ENCODE measurements at places on chromosomes 7 and 10.

- DNase-seq: no peak
Observed at GRCh38 chr7:8638076-8638475, 204.7 kb downstream of the NXPH1 start.

DNA sequence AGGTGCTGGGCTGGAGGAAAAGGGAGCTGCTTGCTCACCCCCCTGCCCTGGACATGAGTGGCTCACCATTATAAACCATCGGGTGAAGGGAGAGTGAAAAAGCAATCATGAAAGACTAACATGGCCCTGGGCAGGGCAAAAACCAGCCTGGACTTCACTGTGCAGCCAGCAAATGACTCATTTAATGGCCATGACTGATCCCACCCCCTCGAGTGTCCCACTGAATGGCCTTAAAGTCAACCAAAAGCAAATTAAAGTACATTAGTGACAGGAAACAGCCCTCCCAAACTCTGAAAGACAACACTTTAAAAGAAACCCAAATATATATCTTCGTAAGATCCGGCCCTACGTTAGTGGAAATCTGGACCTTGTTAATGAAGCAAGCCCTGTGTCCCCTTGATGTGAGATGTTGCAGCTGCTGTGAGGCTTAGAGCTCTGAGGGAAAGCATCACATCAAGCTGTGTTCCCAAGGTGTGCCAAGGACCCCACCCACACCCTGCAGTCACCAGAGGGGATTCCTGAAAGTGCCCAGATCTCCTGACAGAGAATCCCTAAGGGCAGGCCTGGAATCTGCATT is 31.2 kb downstream of the ADCYAP1R1 start:
- DNase-seq: no peak

- no peak for DNase-seq
Observed at GRCh38 chr7:9890092-9890491, 1083.6 kb upstream of the PHF14 start.

DNA sequence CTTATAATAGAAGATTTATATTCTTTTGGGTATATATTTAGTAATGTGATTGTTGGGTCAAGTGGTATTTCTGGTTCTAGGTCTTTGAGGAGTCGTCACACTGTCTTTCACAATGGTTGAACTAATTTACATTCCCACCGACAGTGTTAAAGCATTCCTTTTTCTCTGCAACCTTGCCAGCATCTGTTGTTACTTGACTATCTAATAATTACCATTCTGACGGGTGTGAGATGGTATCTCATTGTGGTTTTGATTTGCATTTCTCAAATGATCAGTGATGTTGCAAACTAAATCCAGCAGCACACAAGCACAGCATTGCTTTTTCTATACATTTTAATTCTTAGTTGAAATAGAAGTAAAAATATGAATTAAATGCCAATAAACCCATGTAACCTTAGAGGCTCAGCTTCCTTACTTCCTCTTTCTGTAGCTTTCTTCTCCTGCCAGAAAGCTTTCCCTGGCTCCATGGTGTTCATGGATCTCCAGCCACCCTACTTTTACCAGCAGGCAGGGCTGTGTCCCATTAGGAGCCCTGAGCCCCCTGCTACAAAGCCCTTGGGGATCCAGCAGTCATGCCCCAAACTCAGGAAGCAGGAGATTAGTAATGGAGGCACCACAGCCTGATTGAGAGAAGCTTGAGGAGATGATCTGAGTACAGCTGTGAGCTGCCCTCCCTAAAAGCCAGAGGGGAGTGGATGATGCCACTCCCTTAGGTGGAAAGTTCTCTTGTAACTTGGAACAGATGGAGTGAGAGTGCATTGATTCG is 158.6 kb downstream of the TMEM178B start:
- DNase-seq: no peak

GRCh38 chr10:66924674-66925345 is 1.0 kb upstream of the LRRTM3 start:
- no peak for DNase-seq

GRCh38 chr10:69410487-69410886 is 6.2 kb downstream of the TACR2 start:
- DNase-seq: no peak

DNA sequence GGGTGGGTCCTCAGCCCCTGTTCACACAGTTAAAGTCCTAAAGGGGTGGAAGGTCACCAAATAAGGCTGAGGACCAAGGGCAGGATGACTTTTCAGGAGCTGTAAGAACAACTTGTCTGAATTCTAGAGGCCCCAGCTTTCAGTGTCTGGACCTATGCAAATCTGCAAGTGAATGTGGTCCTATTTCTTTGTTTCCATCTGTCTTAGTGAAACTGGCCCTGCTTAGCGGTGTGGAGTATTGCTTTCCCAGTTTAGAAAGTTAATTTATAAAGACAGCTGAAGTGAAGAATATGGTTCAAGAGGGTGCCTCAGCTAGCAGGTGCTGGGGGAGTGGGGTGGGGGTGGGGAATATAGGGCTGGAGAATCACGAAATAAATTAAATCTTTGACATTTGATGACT is 40.1 kb downstream of the HHEX start:
- no peak for DNase-seq

DNA sequence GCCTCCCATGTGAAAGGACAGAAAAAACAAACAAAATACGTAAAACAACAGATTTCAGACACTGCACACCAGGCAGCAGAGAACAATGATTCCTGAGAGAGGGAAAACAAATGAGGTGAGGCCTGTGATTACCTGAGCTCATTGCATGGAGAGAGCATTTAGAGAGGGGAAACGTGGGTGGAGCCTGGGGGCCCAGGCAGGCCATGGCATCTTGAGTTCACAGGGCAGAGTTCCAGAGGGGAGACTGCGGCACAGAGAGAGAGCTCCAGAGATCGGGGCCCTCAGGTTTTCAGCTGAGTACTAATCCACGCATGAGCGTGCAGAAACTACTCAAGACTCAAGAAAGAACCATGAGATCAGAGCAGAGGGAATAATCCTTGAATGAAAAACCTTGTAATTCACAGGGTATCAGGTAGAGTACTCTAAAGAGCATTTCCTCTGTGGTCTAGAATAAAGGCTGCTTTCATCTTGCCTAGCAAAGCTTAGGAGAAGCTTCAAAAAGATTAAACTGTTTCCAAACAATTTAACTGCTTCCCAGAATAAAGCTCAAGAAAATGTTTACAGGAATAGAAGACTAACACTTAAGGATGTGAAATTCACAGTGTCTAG is 46.6 kb upstream of the ARHGAP12 start:
- no peak for DNase-seq

DNA sequence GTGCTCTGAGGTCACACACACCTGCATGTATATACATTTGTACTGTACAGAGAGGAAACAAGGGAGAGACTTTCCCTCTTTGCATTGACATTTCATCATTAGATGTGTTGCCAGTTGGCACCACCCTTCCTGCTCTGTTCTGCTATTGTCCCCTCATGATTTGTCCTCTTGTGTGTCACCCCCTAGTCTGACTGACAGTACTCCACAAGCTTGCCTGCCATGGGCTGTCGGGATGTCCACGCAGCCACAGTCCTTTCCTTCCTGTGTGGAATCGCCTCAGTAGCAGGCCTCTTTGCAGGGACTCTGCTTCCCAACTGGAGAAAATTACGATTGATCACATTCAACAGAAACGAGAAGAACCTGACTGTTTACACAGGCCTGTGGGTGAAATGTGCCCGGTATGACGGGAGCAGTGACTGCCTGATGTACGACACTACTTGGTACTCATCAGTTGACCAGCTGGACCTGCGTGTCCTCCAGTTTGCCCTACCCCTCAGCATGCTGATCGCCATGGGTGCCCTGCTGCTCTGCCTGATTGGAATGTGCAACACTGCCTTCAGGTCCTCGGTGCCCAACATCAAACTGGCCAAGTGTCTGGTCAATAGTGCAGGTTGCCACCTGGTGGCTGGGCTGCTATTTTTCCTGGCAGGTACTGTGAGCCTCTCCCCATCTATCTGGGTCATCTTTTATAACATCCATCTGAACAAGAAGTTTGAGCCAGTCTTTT is 9.4 kb downstream of the CLDN12 start:
- no peak for DNase-seq

- no peak for DNase-seq
Observed at GRCh38 chr7:91291902-91292301, 27.7 kb downstream of the FZD1 start.

DNA sequence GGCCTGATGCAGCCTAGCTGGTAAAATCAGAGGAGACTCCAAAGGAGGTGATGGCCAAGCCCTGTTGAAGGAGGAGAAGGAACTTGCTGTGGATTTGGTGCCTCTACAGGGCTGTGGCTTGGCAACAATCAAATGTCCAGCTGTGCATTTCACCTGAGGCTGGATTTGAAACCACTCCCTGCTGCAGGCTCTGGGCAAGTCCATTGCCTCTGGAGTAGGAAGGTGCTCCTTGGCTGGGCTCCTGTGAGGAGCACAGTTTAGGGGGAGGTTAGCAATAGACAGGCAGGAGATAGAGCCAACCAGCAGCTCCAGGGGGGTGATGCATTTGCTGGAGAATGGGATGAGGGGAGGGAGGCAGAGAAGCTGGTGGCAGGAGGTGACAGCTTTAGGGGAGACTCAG is 26.5 kb downstream of the CDH23 start:
- DNase-seq: no peak

DNA sequence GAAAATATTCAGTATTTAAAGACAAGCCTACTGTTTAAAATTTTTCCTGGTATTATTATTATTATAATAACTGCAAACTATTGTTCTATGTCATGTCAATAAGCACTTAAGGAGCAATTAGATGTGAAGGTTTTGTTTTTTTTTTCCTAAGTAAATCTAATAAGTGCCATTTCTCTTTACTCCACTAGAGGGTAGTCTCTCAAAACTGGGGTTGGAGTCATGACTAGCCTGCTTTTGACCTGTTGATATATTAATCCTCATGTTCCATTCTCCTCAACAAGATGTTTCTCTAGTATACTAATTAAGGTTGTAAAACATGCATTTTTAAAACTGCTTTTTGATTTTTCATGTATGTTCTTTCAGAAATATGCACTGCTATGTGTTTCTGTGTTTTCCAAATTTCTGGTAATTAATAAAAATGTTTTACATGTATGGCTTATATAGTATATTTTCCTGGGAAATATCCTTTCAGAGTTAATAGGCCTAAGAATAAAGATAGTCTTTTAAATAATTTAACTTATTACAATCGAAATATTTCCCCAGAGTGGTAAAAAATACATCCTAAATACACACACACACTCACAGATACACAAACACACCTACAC is 1.0 kb upstream of the LRRN3 start:
- peak; percentile 36 for DNase-seq

DNA sequence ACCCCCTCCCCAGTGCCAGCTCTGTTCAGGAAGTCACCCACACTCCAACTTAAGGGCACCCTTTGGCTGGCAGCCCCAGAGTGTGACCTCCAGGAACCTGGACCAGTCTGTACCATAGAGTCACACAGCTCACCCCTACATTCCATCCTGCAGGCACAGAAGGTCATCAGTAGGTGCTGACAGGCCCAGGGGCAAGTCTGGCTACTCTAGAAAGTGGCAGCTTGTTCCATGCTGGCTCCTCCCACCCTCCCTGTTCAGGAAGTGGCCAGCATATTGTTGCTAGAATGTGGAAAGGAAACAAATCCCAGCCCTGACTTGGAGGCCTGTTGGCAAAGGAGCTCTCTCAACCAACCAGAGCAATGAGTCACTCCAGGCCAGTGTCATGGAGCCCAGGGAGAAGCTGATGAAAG is 3.2 kb upstream of the NCOA4 start:
- no peak for DNase-seq

- DNase-seq: no peak
Observed at GRCh38 chr10:44340557-44340956, 44.3 kb downstream of the CXCL12 start.

GRCh38 chr7:859359-860030 is 16.9 kb upstream of the GET4 start:
- DNase-seq: no peak

DNA sequence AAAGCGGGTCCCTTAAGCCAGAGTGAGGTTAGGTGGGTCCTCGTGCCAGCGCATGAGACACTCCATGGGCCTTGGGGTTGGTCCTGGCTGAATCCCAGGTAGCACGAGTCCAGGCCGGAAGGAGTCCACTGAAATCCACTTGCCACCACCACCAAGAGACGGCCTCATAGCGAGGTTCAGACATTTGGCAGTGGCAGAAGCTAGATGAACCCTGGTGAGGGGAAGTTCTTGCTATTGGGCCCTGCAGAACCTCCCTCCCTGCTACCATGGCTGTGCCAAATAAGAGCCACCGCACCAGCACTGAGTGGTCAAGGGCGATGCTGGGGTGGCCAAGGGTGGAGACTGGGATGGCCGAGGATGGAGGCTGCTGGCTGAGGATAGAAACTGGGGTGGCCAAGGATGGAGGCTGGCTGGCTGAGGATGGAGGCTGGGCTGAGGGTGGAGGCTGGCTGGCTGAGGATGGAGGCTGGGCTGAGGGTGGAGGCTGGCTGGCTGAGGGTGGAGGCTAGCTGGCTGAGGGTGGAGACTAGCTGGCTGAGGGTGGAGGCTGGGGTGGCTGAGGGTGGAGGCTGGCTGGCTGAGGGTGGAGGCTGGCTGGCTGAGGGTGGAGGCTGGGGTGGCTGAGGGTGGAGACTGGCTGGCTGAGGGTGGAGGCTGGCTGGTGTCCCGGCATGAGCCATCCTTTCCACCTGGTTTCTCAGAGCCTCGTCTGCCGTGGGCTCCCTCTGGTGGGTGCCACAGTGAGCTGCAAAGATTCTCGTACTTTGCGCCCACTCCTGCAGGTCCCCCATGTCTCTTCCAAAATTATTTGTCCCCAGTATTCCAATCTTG is 88.2 kb downstream of the ELFN1 start:
- no peak for DNase-seq

DNA sequence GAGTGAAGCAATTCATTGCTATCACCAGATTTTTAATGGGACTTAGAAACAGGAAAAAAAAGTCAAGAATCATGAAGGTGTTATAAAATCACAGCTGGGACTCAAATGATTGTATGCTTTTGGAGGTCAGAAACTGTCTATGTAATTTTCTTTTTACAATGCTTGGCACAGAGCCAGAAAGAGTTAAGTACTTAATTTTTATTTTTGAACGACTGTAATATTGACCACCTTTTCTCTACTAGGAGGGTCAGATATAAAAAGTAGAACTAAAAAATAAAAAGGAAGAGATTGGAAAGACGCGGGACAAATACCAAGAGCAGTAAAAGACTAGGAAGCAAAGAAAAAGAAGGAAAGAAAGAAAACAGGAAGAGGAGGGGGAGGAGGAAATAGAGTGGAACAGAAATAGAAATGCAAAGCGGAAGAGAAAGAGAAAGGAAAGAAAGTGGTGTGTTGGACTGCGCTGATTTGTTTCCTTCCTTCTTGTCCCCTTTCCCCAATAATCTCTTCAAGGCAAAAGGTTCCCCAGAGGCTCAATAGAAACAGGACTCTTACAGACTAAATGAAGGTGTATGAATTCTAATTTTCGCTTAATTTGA is 23.2 kb upstream of the C1GALT1 start:
- no peak for DNase-seq

GRCh38 chr7:1897076-1897860 is 227.2 kb downstream of the ELFN1 start:
- DNase-seq: no peak

GRCh38 chr10:97267671-97268070 is 24.8 kb downstream of the ARHGAP19 start:
- no peak for DNase-seq

DNA sequence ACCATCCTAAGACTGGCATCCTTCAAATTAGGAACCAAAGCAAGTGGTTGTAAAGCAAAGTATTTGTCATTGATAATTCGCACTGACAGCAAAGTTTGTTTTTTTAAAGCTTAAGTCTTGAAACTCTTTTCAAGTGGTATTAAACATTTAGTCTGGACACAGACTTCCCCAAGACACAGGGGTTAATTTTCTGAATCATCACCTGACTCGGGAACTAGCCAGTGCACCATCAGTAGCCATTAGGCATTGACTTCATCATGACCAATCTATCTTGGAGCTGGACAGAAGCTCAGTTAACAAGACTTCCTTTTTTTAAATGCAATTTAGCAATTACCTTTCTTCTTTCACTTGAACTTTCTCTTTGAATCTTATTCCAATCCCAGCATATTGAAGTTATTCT is 210.6 kb downstream of the ZNF365 start:
- no peak for DNase-seq
